Bronchial epithelial cell (primary cell): ENCODE measurements at places on chromosomes 16 and 17. TPM values are rescaled to one million over a fixed set of nuclear protein-coding genes. Genes with fewer than 3 reads are reported as not detected.

DNA sequence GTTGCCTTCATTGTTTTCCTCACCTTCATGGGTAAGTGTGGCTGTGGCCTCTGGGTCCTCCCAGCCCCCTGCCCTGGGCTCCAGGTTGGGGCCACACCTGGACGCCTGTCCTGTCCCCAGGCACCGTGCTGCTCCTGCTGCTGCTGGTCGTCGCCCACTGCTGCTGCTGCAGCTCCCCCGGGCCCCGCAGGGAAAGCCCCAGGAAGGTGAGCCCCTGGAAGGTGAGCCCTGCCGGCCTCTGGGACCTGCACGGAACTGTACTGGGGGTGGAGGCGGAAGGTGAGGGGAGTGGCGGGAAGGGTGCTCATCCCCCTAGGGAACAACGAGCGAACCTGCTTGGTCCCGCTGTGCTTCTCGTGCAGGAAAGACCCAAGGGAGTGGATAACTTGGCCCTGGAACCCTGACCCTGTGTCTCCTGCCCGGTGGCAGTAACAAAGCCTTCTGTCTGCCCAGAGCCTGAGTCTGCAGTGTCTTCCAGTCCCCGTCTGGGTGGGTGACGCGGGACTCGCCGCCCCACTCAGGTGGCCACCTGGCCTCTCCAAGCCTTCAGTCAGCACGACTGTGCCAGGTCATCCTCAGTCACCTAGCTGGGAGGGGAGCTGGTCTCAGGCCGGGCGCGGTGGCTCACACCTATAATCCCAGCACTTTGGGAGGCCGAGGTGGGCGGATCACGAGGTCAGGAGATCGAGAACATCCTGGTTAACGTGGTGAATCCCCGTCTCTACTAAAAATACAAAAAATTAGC is 831 bp downstream of the SMIM22 start:
- DNase-seq = no peak

ZNF689 gene
- total RNA-seq = 2.2 and 2.6 TPM in 2 replicates

GRCh38 chr17:57484081-57484666 is 227.9 kb downstream of the MSI2 start:
- DNase-seq = no peak

GRCh38 chr17:64779376-64780095 is 117.4 kb upstream of the SMURF2 start:
- peak; percentile 2 for DNase-seq

- DNase-seq = peak; percentile 19
Observed at GRCh38 chr17:10729334-10730193, at the start of gene TMEM220. TMEM220 (minus strand) TSS chr17:10730023; CDS start chr17:10729851, 172 bp downstream.

DNA sequence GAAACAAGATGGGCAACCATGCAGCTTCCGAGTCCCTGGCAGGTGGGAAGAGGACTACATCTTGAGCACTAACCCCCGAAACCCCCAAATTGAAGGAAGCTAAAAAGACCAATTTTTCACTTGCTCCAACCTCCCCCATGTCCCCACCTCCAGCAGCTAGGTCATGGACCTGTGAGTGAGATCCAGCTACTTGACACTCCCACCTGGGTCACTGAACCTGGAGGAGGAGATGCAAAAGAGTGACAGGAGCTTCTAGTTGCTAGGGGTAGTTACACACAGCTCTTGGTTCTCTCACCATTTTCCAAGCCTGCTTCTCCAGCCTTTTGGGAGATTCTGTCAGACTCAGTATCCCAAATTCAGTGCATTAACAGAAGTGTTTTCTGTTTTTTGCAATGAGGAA is 11.2 kb downstream of the PDZD9 start:
- DNase-seq = no peak

GRCh38 chr16:75106351-75107274 is 10.0 kb downstream of the LDHD start:
- no peak for DNase-seq

DNA sequence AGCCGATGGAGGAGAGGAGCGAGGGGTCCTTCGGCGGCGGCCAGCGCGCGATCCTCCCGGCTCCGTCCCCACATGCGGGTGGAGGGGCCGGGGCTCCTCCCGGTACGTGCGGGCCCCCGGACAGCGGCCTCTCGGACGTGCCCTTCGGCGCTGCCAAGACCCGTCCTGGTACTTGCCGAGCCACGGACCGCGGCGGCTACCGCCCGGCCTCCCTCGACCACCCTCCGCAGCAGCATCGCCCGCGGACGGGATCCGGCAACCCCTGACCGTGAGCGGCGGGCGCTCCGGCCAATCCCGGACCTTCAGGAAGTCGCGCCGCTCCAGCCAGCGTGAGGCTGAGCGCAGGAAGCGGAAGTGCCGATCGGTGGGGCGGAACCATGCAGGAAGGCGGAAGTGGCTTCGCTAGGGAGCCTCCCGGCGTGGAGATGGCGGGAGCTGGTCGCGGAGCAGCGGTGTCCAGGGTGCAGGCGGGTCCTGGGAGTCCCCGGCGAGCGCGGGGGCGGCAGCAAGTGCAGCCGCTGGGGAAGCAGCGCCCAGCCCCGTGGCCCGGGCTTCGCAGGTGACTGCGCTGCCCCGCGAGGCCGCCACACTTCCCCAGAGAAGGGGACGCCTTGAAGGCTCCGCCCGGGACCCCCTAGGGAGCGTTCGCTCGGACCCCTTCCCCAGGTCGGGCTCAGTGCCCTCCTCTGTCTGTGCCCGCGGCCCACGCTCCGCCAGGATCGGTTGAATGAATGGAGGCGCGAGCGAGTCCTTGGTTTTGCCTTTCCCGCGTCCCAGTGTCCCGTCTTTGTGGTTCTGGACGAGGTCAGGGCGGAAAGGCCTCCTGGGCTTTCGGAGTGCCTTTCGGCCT is at the start of the genes CCDC137 and OXLD1:
Gene CCDC137, plus strand, starts transcription at position 396 of the 850 bp plus-strand sequence. Its CDS starts 30 bp downstream, at position 426.
Gene OXLD1, minus strand, starts transcription at position 264 of the 850 bp plus-strand sequence. Its CDS starts 28 bp downstream, at position 236.
- DNase-seq = peak; percentile 89

DNA sequence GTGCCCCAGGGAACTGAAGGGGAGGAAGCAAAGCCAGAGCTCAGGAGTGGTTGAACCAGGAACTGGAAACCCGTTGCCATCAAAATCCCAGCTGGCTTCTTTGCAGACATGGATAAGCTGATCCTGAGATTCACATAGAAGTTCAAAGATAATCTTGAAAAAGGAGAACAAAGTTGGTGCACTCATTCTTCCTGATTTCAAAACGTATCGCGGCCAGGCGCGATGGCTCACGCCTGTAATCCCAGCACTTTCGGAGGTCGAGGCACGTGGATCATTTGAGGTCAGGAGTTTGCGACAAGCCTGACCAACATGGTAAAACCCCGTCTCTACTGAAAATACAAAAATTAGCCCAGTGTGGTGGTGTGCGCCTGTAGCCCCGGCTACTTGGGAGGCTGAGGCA is 7.1 kb downstream of the RAP1GAP2 start:
- DNase-seq = no peak

DNA sequence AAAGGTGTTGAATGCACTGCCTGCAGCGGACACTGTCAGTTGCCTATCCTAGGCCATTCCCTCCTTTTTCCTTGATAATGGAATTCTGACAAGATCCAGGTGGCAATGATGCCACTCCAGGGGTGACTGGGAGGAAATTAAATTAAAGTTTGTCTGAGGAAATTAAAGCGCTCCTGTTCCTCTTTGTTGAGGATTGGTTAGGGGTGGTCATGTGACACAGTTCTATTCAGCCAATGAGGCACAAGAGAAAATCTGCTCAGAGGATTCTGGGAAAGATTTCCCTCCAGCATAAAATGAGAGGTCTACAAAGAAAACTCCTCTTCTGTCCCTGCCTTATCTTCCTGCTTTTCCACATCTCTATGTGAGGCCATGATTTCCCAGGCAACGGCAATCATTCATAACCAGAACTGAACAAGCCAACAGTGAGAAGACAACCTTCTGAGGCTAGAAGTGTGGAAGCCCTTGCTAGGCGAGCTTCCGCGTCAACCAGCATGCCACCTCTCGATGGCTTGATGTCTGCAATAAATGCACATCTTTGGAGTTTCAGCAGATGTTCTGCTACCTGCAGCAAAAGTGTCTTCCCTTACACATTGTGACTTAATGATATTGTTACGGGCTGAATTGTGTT is 5.6 kb upstream of the BCO1 start:
- no peak for DNase-seq

GSG1L gene
- under 0.01 TPM in 1 of 2 replicates, not detected in the other for total RNA-seq

GRCh38 chr16:71808593-71809459 is at the start of gene AP1G1:
AP1G1 (minus strand) TSS chr16:71808834; CDS start chr16:71789479, 19,355 bp downstream.
- DNase-seq = peak; percentile 94

GRCh38 chr16:1773703-1774447 is 941 bp upstream of the MRPS34 start:
- no peak for DNase-seq

- DNase-seq = no peak
Observed at GRCh38 chr16:25192096-25192495, 24.7 kb upstream of the AQP8 start.

DNA sequence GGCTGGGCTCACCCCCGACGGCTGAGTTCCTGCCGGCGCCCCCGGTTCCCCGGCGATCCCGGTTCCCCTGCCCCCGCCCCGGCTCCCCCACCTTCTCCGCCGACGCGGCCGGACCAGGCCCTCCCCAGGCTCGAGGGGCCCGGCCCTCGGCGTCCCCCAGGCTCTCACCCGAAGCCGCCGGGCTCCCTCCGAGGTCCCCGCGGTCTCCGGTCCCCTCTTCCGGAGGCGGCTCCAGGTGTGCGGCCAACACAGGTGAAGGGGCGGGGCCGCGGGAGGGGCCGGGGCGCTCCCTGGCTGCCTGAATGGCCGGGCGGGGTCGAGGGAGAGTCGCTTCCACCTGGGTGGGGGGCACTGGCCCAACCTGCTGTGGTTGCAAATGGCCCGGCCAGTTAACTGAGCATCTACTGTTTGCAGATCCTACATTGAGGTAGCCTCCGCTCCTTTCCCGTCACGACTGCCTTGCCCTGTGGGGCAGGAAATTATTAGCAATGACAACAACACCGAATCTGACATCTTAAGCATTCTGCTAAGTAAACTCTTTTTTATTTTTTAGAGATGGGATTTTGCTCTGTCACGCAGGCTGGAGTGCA is at the start of gene BICDL2:
Gene BICDL2, minus strand, starts transcription at position 219 of the 590 bp plus-strand sequence. CDS start 1,448 bp downstream, outside the sequence.
- no peak for DNase-seq

MYH13 gene
- under 0.01 TPM in 1 of 2 replicates, not detected in the other for total RNA-seq

DNA sequence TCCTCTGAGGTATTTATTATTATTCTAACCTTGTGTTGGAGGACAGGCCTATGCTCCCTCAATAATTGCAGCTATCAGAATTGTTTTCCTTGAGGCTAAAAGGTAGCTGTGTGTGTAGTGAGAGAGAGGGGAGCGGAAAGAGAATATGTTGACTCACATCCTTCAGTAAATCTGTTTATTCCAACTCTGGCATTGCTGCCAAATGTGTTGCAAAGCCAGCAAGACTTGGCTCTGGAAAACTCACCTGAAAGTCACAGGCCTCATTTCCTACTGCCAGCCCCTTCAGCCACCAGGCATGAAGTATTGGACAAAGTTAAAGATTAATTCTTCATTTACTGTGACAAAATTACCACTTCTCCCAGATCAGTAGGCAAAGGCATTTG is 9.6 kb downstream of the CA10 start:
- peak; percentile 87 for DNase-seq

CARD14 gene
- total RNA-seq = 1.6 and 8.7 TPM in 2 replicates

NPIPB4 gene
- 22.9 and 27.1 TPM in 2 replicates for total RNA-seq

DNA sequence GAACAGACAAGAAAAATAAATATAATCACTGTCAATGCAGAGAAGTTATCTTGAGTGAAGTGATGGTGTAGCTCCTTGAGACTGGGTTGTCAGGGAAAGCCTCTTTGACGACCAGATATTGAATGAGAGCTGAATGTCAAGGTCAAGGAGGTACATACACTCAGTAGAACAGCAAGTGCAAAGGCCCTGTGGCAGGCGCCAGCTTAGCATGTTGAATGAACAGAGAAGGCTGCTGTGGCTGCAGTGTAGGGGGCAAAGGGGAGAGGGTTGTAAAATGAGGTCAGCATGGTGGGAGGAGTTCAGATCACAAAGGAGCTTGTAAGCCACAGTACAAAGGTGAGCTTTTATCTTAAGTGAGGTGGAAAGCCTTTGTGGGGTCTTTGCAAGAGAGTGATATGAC is 111.5 kb downstream of the ZFHX3 start:
- DNase-seq = no peak

HOXB4 gene
- total RNA-seq = not detected in 2 replicates

GRCh38 chr17:49848019-49848473 is at the start of gene TAC4:
TAC4 (minus strand) TSS chr17:49848069; CDS start chr17:49848017, 52 bp downstream.
- no peak for DNase-seq

GRCh38 chr17:75892556-75893224 is 4.1 kb downstream of the TRIM65 start:
- DNase-seq = no peak

TUBG2 gene
- total RNA-seq = 5.3 and 6.7 TPM in 2 replicates

DNA sequence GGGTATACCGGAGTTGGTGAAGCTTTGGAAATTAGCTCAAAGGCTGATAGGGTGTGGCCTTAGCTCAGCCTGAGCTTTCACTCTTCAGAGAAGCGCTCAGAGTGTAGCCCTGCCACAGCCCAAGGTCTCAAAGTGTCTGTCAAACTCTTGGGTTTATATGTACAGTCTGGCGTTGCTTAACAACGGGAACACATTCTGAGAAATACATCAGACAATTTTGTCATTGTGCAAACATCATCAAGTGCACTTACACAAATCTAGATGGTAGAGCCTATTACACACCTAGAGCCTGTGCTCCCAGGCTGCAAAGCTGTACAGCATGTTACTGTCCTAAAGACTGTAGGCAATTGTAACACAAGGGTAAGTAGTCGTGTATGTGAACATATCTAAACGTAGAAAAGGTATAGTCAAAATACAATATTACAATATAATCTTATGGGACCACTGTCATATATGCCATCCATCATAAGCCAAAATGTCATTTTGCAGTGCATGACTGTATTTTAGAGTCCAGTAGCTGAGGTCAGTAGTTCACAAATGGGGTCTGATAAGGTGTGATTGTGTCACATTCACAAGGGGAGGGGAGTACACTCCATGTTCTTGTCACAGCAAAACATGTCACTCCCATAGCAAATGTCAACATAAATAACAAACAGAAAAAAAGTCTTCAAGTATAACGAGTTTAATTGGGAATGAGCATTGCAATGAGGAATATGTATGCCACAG is 20.6 kb downstream of the CHAD start:
- peak; percentile 52 for DNase-seq

DNA sequence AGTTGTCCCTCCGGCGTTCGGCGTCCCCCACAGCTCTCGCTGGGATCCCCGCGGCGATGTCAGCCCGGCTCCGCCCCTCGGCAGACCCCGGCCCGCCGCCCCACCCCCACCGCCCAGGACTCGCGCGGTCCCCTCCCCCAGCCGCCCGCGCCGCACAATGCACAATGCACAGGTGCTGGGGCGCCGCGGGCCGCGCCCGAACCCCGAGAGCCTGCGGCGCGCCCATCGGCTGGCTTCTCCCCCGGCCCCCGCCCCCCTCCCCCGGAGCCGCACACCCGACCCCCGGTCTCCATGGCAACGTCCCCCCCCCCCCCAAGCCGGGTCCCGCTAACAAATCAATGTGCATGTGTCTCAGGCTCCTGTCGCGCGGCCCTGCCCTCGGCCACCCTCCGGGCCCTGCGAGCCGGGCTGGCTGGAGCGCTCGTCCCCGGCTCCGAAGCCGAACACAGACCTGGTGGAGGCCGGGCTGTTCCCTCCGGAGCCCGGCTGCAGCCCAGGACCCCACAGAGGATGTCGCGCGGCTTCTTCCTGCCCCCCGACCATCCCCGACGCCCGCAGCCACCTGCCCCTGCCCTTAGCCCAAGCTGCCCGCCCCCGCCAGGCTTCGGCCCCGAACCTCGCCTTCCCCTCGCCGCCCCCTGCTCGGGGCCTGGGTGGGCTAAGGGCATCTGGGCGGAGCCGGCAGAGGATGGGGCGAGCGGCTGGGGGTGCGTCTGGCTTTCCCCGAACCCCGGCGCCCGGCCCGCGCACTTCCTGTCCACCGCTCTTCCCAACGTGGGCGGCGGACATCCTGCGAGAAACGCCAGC is 818 bp upstream of the CBX8 start:
- no peak for DNase-seq

- no peak for DNase-seq
Observed at GRCh38 chr17:65047941-65048340, 8.6 kb downstream of the GNA13 start.

- DNase-seq = peak; percentile 87
Observed at GRCh38 chr17:64146418-64147109, 16.6 kb upstream of the ERN1 start.

HS3ST2 gene
- 0.26 TPM in 2 replicates for total RNA-seq
